ENCODE measurements at places on chromosomes 16 and 17. TPM values are rescaled to one million over a fixed set of nuclear protein-coding genes. Genes with fewer than 3 reads are reported as not detected.

Gene LRRC37A
- total RNA-seq: 1.4 TPM

Gene TP53TG3C
- total RNA-seq: not detected

Gene CCDC200
- total RNA-seq: not detected

Gene KRT12
- total RNA-seq: not detected

Gene KCNJ18
- not detected for total RNA-seq

Gene ACSM2A
- total RNA-seq: not detected

Gene RHBDL1
- total RNA-seq: 4.7 TPM

Gene ARL4D
- total RNA-seq: 112 TPM

Gene RTN4RL1
- 0.34 TPM for total RNA-seq

Gene MYL11
- total RNA-seq: not detected

Gene NOXO1
- total RNA-seq: 0.28 TPM

Gene SLX4
- total RNA-seq: 3.4 TPM

Gene SEC14L5
- total RNA-seq: 0.34 TPM

Gene ABCC6
- total RNA-seq: under 0.01 TPM

Gene BRICD5
- total RNA-seq: 2.1 TPM

Gene ARL6IP1
- 145 TPM for total RNA-seq

Gene VWA3A
- total RNA-seq: not detected

Gene CASKIN2
- total RNA-seq: 3.8 TPM

Gene SOX8
- under 0.01 TPM for total RNA-seq

Gene GFER
- total RNA-seq: 14.0 TPM

Gene MYLK3
- total RNA-seq: under 0.01 TPM

Gene MARVELD3
- total RNA-seq: 48.7 TPM

Gene CDH11
- total RNA-seq: 7.9 TPM

Gene SMTNL2
- not detected for total RNA-seq

Gene TEX19
- not detected for total RNA-seq

Gene PPY
- total RNA-seq: not detected

Gene FOXJ1
- total RNA-seq: not detected

Gene TMEM231
- 11.2 TPM for total RNA-seq

Gene CACNG5
- total RNA-seq: not detected

Gene SLC13A2
- total RNA-seq: not detected

Gene KRTAP4-4
- not detected for total RNA-seq

Gene LITAFD
- total RNA-seq: not detected

Gene KRTAP1-5
- total RNA-seq: not detected

Gene CPHXL2
- not detected for total RNA-seq

Gene NOG
- under 0.01 TPM for total RNA-seq

Gene COASY
- total RNA-seq: 18.5 TPM

Gene MT1G
- total RNA-seq: 0.68 TPM

Gene ARHGAP23
- 74.5 TPM for total RNA-seq

Gene C16orf96
- 0.14 TPM for total RNA-seq
